T-helper 17 cell (primary cell): ENCODE measurements at places on chromosomes 2 and 18.

DNA sequence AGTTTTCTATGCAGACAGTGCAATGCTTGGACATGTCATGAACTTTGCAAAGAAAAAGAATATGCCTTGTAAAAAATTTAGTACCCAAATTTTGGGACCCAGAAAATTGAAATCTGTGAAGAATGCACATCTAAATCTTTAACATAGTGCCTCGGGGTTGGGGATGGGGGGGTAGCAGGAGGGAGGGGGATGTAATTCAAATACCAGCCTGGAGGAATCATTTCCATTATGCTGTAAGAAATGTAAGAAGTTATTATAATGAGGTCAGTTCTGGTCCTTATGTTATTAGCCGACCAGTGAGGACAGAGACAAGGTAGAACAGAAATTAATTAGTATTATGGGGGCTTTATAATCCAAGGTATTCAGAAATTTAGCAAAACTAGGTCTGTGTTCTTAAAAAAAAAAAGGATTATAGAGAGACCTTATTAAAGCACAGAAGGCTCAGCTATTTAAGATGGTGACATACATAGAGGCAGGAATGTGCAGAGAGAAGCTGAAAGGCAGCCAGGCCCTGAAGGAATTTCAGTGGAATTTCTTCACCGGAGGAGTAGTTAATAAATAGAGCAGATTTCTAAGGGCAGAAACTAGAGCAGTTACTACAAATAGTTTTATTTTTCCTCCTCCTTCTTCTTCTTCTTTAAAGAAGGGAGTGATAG lies 89.0 kb upstream of the RBMS1 start:
- no peak for DNase-seq

GRCh38 chr2:15920696-15921095 lies 19.7 kb upstream of the MYCN start:
- no peak for DNase-seq

- no peak for DNase-seq
Observed at GRCh38 chr18:61922435-61922834, 29.6 kb upstream of the RNF152 start.

DNA sequence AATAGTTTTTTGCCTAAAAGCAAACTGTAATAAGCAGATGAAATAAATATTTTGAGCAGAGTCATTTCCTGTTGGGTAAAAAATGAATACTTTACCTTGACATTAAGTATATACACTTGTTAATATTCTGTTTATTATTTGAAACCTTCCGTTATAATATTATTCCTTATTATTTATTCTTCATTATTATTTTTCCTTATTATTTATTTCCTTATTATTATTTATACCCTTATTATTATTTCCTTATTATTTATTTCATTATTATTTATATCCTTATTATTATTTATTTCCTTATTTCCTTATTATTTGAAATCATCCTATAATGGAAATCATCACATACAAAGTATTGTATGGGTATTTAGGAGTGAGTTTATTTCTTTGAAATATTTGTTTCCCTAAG lies 232.2 kb upstream of the RBBP8 start:
- no peak for DNase-seq

DNA sequence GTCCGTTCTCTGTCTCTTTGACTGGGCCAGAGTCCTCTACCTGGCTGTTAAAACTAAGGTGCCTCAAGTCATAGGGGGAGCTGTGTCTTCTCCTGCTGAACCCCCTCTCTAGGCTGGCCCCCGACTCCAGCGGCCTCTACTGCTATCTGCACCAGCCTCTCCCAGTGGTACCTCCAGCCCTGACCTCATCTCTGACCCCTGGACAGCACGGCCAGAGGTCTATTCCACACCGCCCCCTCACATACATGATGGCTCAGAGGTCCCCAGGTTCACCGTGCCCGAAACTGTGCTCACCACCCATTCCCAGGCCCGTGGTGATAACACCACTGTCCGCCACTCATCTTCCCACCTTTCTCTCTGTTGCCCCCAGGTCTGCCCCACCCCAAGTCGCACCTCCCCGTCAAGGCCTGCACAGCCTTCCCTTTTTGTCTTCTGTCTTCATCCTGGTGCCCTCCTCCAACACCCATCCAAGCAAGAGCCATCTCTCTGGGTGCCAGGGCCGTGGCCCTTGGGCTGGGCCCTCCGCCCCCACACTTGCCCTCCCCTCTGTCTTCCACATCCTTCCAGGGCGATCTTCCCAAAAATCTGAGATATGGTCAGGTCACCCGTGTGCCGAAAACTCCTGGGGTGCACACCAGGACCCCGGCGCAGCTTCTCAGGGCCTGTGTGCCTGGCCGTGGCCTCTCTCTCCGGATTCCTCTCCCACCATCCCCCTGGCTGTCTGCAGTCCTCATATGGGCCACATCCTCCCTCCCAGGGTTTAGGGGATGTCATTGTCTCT lies 134.4 kb upstream of the ID2 start:
- DNase-seq, result no peak
